ENCODE measurements at places on chromosomes 1 and 21.
A peak's percentile ranks its signal among the peaks of the same experiment; 100 is the strongest.

DNA sequence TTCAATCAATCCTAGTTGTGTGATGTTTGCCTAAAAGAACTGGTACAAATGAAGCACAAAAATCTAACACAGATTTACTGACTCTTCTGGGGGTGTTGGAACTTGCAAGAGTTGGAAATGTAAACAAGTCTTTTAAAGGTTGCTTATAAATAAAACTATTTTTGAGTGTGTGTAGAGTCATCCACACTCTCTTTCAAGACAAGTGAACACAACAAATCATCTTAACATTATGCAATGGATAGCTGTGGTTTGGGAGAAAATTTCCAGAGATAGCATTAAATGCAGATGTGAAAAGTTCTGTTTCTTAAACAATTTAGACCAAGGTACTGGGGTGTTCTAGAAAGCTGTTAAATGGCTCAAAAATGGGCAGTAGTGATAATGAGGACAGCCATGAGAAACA is 28.7 kb downstream of the C1orf87 start:
- peak; percentile 13 for DNase-seq

DNA sequence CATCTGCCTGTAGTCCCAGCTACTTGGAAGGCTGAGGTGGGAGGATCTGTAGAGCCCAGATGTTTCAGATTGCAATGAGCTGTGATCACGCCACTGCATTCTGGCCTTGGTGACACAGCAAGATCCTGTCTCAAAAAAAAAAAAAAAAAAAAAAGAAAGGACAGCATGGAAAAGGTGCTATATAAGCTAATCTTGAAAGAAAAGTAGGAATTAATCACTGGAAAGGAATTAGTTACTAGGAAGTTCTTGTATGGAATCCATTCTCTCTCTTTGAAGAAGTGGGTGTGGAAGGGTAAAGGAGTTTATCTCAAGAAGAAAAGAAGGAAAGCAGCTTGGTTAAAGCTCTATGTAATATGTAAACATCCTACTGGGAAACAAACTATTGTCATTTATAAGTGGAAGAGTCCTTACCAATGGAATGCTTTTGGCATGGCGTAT is 339.2 kb downstream of the DPYD start:
- peak; percentile 6 for DNase-seq

GRCh38 chr21:32917362-32918135 is 108.2 kb upstream of the OLIG2 start:
- peak; percentile 18 for DNase-seq

GRCh38 chr1:30933874-30934252 is 25.3 kb upstream of the SDC3 start:
- peak; percentile 83 for DNase-seq

- DNase-seq, result no peak
Observed at GRCh38 chr1:25763493-25763892, 36.5 kb upstream of the SELENON start.

DNA sequence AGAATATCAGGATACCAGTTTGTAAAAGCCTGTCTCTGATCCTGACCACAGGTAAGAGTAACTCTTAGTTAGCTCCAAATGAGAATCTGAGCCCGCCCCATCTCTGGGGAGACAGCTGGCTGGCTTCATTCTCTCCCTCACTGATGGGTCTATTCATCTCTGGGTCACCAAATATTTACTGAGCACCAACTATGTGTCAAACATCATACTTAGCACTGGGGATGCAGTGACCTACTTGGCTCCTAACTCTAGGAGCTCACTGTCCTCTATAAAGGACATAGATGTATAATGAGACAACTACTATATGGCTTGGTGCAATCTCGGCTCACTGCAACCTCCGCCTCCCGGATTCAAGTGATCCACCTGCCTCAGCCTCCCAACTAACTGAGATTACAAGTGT is 29.8 kb upstream of the BCL10 start:
- DNase-seq, result no peak

GRCh38 chr21:14836950-14837349 is 227.8 kb downstream of the NRIP1 start:
- DNase-seq, result peak; percentile 57
